ENCODE measurements at places on chromosomes 5 and 9.
A peak's percentile ranks its signal among the peaks of the same experiment; 100 is the strongest.

- DNase-seq: no peak
These were observed 533.4 kb downstream of the PTPRD start for GRCh38 chr9:10079284-10079964.

DNA sequence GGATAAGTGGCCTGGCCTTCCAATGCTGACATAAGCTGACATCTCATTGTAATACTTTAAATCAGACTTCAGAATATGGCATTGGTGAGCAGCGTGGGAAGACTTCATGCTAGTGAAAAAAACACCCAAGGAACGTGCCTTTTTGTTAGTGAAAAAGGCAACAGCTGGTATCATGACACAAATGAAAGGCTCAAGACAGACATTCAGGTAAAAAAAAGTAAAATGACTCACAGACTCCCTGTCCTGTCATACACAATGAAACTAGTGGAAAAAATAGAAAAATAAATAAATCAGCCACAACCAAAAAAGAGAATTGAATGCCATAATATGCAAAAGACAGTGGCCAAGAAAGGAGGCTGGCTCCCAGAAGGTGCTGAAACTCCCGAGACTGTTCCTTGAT, 24.4 kb upstream of the PPP1R2B start:
- DNase-seq: no peak

DNA sequence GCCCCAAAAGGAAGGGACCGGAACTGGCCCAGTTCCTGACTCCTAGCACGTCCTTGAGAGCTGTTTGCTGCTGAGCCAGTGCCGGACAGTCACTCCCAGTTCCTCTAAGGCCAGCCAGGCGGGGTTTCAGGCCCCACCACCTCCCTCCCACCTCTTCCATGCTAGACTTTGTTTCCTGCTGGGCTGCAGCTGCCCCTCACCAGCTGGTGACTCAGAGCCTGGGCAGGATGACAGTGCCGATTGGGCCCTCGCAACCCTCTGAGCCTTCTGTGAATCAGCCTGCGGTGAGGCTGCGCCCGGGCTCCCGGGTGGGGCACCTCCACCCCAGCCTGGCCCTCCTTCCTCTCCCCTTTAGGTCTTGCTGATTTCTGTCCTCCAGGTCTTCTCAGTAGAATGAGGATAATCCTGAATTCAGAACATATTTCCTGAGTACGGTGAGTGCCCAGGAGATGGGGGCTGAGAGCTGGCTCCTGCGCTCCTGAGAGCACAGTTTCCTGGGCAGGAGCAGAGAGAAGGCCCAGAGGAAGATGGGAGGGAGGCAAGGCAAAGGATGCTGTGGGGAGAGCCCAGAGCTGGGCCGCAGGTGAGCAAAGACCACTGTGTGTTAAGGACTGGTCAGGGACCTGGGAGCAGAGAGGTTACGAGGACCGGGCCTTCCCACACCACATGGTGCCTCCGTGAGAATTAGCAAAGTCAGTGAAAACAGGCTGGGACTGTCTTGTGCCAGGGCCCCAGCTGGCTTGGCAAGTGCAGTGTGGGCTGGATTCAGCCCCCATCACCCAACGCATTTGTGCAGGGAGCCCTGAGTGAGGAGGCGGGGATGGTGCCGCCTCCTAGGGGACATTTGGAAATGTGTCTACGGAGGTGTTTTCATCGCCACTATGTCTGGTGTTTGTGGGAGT, 32.9 kb upstream of the STXBP1 start:
- DNase-seq: peak; percentile 53

GRCh38 chr5:156498226-156498980, 171.4 kb downstream of the SGCD start:
- no peak for DNase-seq

GRCh38 chr5:6587171-6587570, 45.7 kb downstream of the NSUN2 start:
- DNase-seq: no peak

GRCh38 chr5:97118261-97119006, 24.0 kb downstream of the LIX1 start:
- DNase-seq: no peak

DNA sequence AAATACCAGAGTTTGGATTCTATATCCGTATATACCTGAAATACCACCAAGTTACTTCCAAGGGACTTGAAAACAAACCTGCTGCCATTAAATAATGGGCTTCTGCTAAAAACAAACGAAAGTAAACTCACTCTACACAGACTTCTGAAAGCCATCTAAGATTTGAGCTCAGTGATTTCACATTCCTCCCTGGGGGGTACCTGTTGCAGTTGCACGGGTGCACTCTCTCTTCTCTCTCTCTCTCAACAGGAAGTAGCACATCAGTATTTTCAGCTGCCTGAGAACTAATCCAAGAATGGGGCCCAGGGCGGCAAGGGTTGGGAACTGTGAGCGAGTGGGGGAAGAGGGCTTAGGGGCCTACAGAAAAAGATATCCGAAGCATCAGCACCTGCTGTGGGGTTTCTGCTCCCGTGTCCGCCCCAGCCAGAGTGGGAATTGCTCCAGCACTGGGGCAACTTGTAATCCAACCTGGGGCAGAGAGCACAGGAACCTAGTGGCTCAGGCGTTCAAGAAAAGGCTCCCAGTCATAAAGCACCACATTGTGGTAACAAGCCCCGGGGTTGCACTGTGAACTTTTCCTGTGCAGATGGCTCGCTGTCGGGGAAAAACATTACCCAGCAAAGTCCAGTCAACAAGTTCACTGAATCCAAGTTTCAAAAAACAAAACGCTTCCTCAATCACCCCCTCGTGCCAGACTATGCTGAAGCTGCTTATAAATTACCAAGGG, 99.8 kb downstream of the EFNA5 start:
- no peak for DNase-seq

DNA sequence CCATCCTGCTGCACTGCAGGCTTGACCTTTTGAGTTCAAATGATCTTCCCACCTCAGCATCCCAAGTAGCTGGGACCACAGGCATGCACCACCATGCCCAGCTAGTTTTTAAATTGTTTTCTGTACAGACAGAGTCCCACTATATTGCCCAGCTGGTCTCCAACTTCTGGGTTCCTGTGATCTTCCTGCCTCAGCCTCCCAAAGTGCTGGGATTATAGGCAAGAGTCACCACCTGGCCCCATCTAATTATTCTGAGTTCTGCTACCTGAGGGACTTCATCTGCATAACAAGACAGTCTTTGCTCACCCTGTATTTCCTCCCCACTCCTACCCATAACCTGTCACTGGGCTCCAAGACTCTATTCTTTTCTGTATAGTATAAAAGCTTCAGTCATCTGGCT, 54.6 kb upstream of the CEMIP2 start:
- no peak for DNase-seq

- DNase-seq: no peak
These were observed 17.4 kb downstream of the MAML1 start for GRCh38 chr5:179749857-179750508.

DNA sequence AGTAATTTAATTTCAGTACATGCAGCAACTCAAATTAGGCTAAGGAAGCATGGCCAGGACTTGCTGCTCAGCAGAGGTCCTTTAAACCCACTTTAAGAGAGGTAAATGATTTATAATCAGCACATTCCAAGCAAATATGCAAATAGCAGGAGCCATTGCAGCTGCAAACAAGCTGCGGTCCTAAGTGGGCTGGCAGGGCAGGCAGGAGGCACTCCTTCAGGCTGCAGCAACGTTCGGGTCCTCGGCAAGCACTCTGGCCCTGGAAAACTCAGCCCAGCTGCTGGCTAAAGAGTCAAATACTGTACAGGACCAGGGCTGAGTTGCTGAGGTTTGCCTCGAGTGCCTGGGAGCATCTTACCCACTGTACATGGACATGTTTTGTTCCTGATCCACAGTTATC, 126.9 kb downstream of the FSTL4 start:
- DNase-seq: no peak

GRCh38 chr9:14179449-14179848, 134.5 kb downstream of the NFIB start:
- no peak for DNase-seq

GRCh38 chr9:136087741-136088480, 7.2 kb downstream of the NACC2 start:
- DNase-seq: no peak

DNA sequence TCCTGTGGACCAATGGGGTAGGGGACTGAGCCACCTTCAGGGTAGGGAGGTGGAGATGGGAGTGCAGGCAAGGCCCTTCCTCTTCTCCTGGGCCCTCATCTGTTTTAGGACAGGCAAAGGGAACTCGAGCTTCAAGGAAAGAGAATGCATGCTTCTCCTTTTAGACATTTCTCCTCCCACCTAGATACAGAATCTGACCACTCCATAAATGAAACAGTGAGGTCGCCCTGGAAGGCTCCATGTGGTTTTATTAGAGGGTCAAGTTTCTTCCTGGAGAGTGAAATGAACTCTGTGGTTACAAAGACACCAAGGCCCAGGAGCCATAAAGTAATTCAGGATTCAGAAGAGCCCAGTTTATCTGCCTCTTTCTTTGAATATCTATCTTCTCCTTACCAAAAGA, 14.9 kb downstream of the LHFPL2 start:
- no peak for DNase-seq

GRCh38 chr5:69492923-69493395, 369 bp downstream of the OCLN start:
- DNase-seq: no peak

DNA sequence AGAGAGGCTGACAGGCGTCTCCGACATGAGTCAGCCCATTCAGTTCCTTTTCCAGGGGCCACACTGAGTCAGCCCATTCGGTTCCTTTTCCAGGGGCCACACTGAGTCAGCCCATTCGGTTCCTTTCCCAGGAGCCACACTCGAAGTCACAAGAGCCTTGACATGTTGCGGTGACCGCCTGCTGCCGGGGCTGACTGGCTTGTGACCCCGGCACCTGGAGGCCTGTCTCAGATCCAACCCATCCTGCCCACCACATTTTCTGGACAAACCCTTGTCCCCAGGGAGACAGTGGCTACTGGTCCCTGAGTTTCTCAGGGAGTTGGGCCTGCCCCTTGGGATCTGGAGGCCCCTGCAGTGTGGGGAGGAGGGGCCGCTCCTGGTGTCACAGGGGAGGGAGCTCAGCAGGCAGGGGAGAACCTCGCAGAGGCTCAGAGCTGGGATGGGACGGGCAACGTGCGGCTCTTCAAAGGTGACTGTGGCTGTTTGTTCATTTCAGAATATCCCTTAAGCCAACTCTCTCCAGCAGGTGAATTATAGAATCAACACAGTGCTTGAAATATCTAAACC, 40.5 kb upstream of the LPCAT1 start:
- DNase-seq: no peak

DNA sequence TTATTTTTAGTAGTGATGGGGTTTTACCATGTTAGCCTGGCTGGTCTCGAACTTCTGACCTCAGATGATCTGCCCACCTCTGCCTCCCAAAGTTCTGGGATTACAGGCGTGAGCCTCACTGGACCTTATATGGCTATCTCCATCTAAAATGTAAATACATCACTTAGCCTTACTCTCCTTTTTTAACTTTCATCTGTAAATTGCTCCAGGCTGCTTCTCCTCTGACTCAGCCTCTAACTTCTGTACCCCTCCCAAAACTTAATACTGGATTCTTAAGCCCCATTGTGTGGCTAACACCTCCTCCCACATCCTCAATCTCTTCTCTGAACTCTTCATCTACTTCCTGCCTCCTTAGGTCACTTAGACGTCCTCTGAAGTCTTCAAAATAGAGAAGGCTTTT, 4.0 kb downstream of the SNX30 start:
- DNase-seq: peak; percentile 20

- no peak for DNase-seq
These were observed 133.0 kb upstream of the STK32A start for GRCh38 chr5:147101659-147102369.

GRCh38 chr5:150412319-150413175, at the start of gene CD74:
TSS of gene CD74 (minus strand) at chr5:150412910. CDS start at chr5:150412749, 161 bp downstream.
- peak; percentile 92 for DNase-seq

DNA sequence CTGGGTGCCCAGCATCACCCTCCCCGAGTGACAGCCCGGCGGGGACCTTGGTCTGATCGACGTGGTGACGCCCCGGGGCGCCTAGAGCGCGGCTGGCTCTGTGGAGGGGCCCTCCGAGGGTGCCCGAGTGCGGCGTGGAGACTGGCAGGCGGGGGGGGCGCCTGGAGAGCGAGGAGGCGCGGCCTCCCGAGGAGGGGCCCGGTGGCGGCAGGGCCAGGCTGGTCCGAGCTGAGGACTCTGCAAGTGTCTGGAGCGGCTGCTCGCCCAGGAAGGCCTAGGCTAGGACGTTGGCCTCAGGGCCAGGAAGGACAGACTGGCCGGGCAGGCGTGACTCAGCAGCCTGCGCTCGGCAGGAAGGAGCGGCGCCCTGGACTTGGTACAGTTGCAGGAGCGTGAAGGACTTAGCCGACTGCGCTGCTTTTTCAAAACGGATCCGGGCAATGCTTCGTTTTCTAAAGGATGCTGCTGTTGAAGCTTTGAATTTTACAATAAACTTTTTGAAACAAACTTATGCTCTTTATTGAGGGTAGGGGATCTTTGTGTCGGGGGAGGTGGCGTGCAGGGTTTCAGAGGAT, 1.3 kb downstream of the GADD45G start:
- DNase-seq: peak; percentile 10

DNA sequence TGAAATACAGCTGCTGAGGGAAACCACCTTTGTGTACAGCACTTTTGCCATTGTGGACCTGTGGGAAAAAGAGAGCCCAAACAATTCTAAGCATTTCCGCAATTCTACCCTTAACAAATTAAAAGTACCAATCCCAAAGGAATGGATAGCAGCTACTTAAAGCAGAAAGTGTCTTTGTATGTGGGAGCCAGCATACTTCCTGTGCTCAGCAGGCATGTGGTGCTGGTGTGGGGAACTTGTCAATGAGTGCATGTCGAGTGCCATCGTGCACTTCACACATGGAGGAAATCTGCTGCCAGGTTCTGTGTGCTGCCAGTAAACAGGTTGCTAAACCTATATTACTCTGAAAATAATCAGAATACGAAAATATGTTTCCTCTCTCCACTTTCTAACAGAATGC, 399.0 kb downstream of the LRRC70 start:
- DNase-seq: no peak

GRCh38 chr9:110029429-110029955, 178.5 kb downstream of the C9orf152 start:
- DNase-seq: no peak

DNA sequence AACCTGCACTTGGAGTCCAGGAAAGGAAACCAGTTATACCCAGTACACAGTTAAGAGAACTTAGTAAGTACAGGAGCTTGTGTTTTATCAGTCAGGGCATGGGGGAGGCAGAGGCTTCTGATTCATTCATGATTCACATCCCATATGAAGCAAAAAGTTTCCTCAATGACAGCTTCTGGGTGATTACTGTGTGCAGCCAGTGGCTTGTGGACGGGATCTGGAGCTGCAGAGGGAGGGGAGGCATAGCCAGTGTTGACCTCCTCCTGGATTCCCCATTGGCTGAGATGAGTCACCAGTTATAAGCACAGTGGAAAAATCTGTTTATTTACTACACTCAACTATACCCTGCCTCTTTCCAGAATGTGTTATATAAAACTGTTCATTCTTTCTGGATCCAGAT, 17.7 kb downstream of the IL31RA start:
- no peak for DNase-seq

GRCh38 chr5:50401336-50401735, 39.8 kb downstream of the EMB start:
- no peak for DNase-seq

Data from effector CD4-positive, alpha-beta T cell (primary cell).